Suppressor macrophage (primary cell): ENCODE measurements at places on chromosomes 7 and 10.

DNA sequence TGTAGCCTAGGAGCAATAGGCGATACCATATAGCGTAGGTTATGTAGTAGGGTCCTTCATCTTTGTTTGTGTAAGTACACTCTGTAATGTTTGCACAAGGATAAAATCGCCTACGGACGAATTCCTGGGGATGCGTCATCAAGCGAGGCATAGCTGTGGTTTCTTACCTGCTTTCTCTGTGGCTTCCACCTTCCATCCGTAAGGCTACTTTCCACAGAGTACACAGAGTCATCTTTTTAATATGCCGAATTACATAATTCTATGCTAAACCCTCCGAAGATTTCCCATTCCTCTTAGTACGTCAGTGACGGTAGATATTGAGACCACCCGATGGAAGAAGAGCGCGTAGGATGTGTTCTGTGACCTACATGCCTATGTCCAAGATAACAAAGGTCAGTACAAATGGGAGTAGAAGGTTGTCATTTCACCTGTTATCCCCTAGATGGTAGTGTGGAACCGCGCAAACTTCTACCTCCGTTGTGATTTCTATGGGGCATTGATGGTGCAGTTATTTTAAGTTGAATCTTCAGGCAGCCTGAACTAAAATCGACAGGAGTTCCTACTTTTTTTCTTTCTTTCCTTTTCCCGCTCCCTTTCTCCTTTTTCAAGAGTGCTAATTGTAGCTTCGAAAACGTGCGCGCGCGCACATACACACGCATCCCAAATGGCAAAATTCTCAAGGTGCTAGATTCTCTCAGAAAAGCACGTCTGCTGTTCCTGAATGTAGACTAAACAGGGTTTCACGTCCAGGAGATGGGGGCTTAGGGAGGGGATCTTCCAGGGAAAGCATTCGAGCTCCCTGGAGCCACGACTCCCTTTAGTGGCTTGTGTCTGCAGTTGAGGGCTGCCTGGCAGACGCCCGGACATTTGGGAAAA lies 111.7 kb upstream of the MBL2 start:
- peak; percentile 54 for DNase-seq

GRCh38 chr7:7349156-7349555 lies 166.8 kb downstream of the C1GALT1 start:
- no peak for DNase-seq

GRCh38 chr10:42754155-42755027 lies 28.2 kb upstream of the BMS1 start:
- DNase-seq, result peak; percentile 6

DNA sequence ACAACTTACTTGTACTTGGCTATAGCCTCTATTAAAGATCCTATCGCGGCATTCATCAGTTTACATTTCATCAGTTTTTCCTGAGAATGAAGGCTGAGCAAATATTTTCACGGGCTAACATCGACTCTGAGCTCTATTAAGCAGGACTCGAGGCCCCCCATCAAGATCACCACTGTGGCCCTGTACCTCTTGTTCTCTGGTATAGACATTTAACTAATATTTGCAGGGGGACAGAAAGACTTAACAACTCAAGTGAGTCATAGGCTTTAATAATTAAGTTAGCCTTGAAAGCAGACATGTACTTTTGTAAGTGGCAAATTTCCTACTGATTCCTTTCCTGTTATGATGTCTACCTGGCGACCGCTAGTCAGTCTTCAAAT lies 45.4 kb downstream of the DOCK4 start:
- no peak for DNase-seq

DNA sequence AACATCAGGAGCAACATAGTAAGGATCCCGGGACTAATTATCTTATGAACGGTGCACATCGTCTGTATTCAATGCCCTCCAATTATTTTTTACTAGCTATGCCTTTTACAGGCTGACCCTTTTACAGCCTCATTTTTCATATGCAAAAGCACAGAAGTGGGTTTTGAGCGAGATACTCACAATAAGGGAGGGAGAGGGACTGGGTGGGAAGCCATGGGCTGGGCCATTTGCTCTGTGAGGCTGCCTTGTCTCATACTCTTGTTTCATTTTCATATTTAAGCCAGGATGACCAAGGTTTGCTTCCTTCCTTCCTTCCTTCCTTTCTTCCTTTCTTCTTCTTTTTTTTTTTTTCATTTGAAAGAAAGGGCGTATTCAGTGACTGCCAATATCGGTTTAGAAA lies 259.3 kb downstream of the TRIL start:
- no peak for DNase-seq
